Pulmonary artery endothelial cell (primary cell): ENCODE measurements at places on chromosomes 11 and 22.

DNA sequence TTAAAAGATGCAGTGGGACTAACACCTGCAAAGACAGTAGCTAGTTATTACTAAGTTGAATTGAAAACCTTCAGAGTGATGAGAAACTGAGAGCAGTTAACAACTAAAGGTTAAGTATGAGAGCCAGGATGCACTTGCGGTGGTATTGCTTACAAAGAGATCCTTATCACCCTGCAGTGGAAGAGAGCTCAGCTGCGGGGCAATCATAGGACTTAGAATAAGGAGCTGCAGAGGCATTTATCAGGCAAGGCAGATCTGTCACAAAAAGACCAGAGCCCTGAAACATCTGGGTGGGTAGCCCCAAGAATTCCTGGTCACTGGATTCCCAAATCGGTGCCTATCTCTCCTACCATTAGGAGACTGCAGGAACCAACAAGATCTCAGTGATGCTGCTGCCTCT lies 34.3 kb upstream of the CFAP300 start:
- DNase-seq: no peak

DNA sequence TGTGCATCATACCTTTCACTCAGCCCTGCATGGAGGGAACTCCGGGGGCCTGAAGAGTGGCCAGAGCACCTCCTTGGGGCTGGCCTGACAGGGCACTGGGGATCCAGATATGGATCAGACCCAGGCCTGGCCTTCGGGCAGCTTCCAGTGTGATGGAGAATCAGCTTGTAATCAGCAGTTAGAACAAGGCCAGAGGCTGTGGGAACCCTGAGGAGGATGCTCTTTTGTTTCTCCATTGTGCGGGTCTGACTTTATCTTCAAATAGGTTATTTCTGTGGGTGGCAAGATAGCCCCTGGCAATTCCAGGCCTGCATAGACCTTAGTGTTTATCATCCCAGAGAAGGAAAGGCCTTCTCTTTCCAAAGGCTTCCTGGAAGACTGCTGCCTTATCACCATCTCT lies 12.3 kb downstream of the DGAT2 start:
- no peak for DNase-seq

GRCh38 chr11:25317216-25317615 lies 820.4 kb downstream of the LUZP2 start:
- no peak for DNase-seq

- DNase-seq: no peak
Observed at GRCh38 chr22:24992946-24993345, 40.4 kb downstream of the KIAA1671 start.

- no peak for DNase-seq
Observed at GRCh38 chr11:116849486-116849885, 12.1 kb upstream of the APOA1 start.

DNA sequence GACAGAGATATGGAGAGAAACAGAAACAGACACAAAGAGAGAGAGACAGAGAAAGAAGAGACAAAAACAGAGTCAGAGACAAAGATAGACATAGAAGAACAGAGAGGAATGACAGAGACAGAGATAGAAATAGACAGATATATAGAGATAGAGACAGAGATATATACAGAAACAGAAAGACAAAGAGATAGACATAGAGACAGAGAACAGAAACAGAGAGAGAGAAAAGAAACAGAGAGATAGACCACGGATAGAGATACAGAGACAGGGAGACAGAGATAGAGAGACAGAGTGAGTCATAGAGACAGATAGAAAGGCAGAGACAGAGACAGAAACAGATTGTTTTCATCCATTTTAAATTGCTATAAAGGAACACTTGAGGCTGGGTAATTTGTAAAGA lies 12.3 kb upstream of the MPEG1 start:
- DNase-seq: no peak

- DNase-seq: no peak
Observed at GRCh38 chr22:17152340-17152739, 6.7 kb downstream of the HDHD5 start.

DNA sequence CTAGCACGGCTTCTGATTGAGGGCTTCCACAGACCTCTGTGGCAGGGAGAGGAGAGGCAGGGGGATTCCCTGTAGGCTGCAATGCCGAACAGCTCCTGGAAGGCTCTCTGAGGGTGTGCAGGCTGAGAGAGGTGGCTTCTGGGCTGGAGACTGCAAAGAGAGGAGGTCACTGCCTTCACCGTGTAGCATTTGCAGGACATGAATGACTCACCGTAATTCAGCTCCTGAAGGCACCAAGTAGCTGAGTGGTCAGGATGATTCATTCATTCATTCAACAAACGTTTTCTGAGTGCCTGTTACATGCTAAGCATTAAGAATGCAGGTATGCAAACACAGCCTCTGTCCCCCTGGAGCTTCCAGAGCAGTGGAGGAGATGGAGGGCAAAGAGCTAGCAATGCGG lies 18.0 kb upstream of the EIF3D start:
- no peak for DNase-seq

GRCh38 chr11:67517784-67518552 lies 5.3 kb downstream of the CABP2 start:
- DNase-seq: no peak
